A549 (cell line): ENCODE measurements at places on chromosomes 2 and 18. TPM values are rescaled to one million over a fixed set of nuclear protein-coding genes. Genes with fewer than 3 reads are reported as not detected.

MPV17 gene
- 61.4 to 70.5 TPM (median 67.7 TPM) in 3 replicates for polyA plus RNA-seq

SLC5A7 gene
- polyA plus RNA-seq, result not detected in 3 replicates

COL4A4 gene
- 1.4 to 2.2 TPM (median 1.7 TPM) in 3 replicates for polyA plus RNA-seq

UNC50 gene
- 49.3 to 57.5 TPM (median 57.0 TPM) in 3 replicates for polyA plus RNA-seq

AQP12A gene
- not detected in 3 replicates for polyA plus RNA-seq

CEBPZ gene
- polyA plus RNA-seq, result 71.5 to 74.0 TPM (median 72.7 TPM) in 3 replicates

SIX3 gene
- polyA plus RNA-seq, result 0.41 to 0.73 TPM (median 0.59 TPM) in 3 replicates

TRIM43 gene
- polyA plus RNA-seq, result not detected in 3 replicates

NOSTRIN gene
- 1.9 to 2.8 TPM (median 2.5 TPM) in 3 replicates for polyA plus RNA-seq

SCN2A gene
- polyA plus RNA-seq, result 0.01 to 0.05 TPM (median 0.03 TPM) in 3 replicates

RAMP1 gene
- not detected in 3 replicates for polyA plus RNA-seq

TSHZ1 gene
- 2.7 to 3.0 TPM (median 2.8 TPM) in 3 replicates for polyA plus RNA-seq

XDH gene
- polyA plus RNA-seq, result 0.71 to 1.0 TPM (median 0.88 TPM) in 3 replicates

KCNJ3 gene
- polyA plus RNA-seq, result not detected in 3 replicates

DNA sequence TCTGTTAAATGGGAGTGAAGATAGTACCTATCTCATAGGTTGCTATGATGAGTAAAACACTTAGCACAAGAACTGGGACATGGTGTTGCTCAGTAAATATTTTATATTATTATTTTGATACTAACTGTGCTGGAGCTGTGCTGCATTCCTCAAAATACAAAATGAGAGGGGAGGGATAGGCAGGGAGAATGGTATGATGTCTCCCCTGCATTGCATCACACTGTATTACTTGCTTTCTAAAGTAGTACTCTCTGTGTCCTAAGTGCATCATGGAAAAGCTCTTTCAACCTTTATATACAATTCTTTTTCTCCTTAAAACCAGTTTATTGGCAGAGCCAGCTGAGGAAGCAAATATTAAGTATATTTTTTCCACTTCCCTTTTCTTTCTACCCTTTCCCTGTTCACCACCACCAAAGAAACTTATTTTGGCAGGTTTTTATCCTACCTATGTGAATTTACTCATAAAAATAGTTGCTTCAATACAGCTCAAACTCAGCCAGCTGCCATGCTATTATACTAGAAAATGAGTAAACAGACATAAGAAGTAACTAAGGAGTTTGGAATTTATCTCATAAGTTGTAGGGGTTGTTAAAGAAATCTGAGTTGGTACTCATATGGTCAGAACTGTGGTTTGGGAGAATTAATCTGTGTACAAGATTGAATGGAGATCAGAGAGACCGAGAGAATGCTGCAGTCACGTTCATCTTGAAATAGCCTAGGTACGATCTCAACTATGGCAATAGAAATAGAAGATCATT is 60.3 kb downstream of the EHBP1 start:
- DNase-seq, result no peak

DNA sequence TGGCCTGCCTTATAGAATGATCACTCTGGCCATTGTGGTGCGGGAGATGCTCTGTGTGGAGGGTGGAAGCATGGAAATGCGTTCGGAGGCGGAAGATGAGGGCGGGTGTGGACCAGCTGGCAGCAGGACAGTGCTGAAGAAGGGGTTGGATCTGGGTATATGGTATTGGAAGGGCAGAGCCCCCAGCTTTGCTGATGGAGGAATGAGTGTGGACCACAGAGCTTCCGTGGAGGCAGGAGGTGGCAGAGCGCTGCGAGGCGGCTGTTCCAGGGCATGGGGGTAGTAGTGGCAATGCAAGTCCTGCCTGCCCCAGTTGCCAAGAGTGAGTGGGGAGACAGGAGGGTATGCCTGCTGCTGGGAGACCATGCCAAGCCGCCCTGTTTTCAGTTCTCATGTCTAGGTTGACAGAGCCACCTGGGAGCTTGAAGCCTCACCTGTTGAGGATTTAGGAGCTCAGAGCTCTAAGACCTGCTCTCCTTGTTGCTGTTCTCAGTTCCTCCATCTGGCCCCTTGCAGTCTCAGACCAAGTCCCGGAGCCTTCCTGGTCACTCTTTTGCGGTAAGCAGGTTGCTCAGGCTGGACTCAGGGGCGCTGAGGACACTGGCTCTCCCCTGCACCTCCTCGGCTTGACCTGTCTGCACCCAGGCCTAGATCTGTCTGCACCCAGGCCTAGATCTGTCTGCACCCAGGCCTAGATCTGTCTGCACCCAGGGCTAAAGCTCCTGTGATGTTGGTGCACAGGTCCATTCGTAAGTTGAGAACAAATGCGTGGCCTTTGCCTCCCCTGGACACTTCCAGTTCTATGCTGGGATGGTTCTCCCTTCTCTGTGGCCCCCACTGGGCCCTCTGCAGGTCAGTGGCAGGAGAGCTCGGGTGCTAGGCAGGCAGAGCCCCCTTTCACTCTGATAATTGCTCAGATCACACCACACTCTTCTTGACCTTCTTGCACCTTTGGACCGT is 290.5 kb upstream of the HS6ST1 start:
- DNase-seq, result no peak

- DNase-seq, result no peak
Observed at GRCh38 chr2:172046866-172047565, 38.3 kb upstream of the DLX1 start.

- no peak for DNase-seq
Observed at GRCh38 chr2:204890680-204891079, 345.4 kb downstream of the PARD3B start.

- no peak for DNase-seq
Observed at GRCh38 chr18:7723558-7723957, 156.4 kb downstream of the PTPRM start.

GRCh38 chr18:76855594-76855993 is 33.2 kb downstream of the ZNF236 start:
- no peak for DNase-seq

DNA sequence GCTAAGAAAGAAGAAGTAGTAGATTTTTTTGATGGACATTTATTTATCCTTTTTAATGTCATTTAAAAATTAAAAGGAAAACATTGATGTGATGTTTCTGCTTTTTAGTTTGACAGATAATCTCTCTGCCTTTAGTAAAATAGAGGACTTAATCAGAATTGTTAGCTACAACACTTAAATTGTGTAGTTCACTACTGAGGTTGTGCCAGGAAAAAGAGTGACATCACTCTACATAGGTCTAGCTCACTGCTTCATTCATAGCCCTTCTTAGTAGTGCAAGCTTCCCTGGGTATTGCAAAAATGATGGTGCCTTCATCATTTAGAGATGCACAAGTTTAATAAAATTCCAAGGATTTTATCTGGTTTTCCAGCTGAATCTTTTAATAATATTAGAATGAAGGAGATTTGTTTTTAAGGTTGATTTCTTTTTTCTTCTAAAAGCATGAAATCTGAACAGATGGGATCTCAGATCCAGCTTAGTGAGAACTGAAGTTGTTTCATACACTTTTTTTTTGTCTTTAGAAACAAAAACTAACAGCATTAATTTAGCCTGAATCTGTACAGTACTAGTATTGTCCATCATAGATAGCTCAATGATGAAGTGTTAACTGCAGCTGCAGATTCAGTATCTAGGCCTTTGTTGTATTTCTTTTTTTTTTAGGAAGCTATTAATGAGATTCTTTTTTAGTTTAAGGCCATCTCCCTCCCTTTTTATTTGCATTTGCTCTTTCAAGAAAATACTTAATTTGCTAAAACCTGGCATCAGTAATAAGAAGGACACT is 20.6 kb upstream of the TMEFF2 start:
- no peak for DNase-seq

DNA sequence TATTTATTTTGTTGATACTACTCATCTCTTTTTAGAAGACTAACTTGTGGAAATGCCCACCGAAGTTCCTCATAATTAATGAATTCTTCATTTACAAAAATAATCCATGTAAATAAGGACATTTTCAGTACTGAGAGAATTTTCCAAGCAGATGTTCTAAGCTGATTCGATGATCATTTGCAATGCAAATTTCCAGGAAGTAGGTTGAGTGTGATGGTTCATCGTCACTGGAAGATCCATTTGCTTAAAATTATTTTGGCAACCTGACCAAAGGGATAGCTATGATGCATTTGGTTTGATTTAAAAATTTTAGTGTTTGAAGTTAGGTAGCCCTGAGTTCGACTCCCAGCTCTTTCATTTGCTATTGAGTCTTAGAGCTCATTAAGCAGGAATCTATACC is 257.3 kb upstream of the RASGRP3 start:
- DNase-seq, result no peak

GRCh38 chr2:240792629-240793312 is 27.2 kb downstream of the KIF1A start:
- DNase-seq, result no peak

GRCh38 chr2:135317375-135317774 is 213.6 kb downstream of the ZRANB3 start:
- DNase-seq, result no peak

DNA sequence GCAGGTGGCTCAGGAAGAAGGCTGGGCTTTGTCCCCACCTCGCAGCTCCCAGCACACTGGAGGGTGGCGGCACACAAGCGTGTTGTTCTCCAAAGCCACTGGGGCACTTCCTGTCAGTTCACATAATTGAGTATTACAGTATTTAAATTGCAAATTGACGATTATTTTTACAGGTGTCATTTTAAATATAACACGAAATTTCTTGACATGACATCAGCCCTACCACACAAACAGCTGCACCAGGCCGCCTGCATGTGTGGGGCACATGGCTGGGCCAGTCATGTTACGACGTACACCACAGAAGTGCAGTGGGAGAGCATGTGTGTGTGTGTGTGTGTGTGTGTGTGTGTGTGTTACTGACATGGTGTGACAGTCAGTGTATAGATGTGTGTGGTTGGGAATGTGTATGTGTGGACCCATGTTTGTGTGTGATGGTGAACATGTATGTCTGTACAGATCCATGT is 155.6 kb downstream of the TTC32 start:
- DNase-seq, result no peak

GRCh38 chr2:230672836-230673235 is 39.8 kb upstream of the CAB39 start:
- DNase-seq, result no peak

- peak; percentile 68 for DNase-seq
Observed at GRCh38 chr2:149330127-149331022, at the start of gene LYPD6. LYPD6 (plus strand) TSS chr2:149330587; CDS start chr2:149437709, 107,122 bp downstream.

GRCh38 chr2:40877734-40878288 is 425.9 kb upstream of the SLC8A1 start:
- DNase-seq, result no peak

GRCh38 chr2:221844212-221845020 is 272.3 kb upstream of the EPHA4 start:
- DNase-seq, result no peak

DNA sequence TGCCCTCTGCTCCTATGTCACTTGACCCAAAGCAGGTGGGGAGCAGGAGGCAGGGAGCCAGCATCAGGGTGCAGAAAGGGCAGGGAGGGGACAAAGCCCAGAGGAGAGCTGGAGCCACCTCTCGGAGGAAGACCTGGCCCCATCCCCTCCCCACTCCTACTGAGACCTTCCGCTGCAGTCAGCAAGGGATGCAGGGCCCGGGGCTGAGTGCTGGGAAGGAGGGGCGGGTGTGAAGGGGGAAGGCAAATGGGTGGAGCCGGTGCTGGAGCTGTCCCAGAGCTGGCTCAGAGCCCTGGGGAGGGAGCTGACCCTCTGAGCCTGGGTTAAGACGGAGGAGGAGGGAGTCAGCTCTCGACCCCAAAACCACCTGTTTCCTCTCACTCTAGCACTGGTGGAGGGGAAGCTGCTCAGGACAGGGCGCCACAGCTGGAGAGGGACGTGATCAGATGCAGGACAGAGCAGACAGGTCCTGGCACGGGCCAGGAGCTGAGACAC is 33.8 kb downstream of the HS1BP3 start:
- DNase-seq, result no peak

- DNase-seq, result no peak
Observed at GRCh38 chr2:231036131-231036530, 1.2 kb upstream of the C2orf72 start.

DNA sequence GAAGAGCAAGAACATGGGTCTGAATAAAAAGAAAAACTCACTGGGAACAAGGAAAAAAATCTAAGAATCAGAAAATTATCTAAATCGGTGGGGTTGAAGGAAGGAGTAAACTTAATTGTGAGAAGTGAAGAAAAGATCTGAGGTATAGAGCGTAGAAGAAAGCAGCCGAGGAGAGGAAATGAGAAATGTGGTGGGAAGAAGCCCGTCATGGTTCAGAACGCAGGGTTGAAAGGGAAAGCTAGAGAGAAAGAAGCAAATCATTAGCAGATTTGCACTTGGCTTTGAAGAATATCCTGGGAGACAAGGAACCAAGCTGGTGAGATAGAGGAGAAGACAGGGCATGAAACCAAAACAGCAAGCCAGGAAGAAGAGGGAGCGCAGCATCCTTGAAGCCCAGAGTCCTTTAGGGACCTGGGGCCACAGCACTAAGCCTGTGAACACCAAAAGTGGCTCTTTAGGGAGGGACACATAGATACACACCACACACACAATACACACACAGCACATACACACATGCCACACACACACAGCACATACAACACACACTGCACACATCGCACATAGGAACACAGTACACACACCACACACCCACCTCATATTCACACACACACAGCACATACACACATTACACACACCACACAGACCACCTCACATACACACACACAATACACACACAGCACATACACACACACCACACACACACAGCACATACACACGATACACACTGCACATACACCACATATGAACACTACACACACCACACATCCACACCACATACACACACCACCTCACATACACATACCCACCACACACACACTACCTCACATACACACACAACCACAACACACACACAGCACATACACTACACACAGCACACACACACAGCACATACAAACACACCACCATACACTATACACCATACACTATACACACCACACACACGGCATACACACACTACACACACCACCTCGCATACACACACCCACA is 274.6 kb downstream of the ETAA1 start:
- no peak for DNase-seq

- no peak for DNase-seq
Observed at GRCh38 chr18:50201476-50202018, 6.6 kb upstream of the MYO5B start.

GRCh38 chr2:26144031-26144430 is 28.9 kb upstream of the GAREM2 start:
- no peak for DNase-seq

DNA sequence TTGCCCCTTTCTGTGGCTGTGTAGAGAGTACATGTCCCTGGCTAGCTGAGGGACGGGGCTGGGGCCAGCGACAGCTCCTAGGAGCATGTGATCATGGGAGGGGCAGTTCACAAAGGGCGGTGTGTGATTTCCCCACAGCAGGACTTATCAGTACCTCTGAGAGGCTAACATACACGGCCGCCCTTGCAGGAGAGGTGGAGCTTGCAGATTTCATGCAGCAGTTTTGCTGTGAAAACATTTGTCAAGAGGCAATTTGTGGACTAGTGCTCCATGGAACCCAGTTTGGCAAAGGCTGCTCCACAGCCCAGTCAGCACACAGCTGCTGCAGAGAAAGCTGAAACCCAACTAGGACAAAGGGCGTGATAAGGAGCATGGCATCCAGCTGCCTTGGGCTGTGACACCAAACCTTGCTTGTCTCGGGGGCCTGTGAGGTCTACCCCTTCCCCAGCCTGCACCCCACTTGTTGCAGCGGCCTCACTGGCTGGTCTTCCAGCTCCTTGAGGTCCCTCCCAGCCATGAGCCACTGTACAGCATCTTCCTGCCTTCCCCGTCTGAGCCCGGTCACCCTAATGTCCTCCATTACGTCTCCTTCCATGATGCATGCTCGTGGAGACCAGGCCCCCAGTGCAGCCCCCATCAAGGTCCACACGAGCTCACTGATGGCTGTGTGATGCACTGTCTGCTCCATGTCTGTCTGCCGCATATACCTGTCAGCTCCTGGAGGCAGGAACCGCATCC is 121.4 kb upstream of the HDAC4 start:
- DNase-seq, result no peak
